ENCODE measurements at places on chromosomes 11 and 22.

DNA sequence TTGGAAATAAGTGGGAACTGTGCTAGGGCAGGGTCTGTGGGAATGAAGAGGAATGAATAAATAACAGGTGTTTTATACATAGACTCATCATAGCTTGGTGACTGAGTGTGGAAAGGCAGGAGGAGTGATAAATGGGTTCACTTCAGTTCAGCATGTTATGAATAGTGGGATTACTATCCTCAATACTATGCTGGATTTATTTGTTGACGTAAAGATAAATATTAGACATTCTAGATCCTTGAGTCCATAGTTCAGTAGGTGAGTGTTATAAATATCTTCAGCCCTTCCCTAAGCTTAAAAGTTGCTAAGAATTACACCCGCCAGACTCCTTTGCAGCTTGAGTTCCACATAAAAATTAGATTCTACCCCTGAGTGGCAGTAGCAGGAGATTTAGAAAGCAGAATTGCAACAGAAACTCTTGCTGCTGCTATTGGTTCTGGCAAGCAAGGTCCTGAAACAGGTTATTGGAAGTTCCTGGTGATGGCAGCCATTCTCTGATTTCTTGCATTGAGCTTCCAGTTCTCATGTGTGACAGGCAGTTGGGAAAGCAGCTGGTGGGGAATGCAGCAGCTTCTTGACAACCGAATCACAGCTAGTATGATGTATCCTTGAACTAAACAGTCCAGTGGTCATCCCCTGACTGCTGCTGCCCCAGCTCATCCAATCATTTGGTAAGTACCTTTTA lies 1558.9 kb downstream of the FAM181B start:
- no peak for DNase-seq

DNA sequence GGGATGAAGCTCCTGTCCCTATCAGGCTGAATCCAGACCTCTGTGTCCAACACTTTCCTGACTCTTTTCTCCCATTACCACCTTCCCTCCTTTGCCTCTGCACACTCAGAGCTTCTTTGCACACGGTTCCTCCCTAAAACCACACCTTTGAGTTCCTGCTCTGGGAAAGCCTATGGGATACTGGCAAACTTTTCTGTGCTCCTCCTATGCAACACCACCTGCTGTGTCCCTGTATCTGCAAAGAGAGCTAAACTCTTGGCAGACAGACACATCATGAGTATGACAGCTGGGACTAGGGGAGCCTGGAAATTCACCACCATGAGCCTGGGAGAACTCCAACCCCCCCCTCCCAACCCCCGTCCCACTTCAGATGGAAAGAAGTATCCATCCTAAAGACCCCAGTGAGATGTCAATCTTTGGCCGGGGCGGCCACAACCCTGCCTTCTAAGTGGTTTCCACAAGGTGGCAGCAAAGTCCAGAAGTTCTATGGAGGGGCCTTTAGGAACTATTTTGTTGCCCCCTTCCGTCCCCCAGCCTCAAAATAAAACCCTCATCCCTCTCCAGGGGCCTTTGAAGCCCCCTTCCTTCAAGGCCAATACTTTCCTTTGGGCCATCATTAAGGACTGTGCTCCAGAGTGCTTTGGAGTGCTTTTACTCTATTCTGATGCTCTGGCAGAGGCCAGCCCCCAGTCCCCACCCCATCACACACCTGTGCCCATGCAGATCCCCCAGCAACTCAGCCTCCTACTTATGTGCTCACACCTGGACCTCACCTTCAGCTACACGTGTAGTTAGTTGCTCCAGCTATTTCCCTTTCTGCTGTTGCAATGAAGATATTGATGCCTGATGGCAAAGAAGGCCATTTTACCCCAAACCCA lies 19.4 kb downstream of the HTR3A start:
- no peak for DNase-seq

DNA sequence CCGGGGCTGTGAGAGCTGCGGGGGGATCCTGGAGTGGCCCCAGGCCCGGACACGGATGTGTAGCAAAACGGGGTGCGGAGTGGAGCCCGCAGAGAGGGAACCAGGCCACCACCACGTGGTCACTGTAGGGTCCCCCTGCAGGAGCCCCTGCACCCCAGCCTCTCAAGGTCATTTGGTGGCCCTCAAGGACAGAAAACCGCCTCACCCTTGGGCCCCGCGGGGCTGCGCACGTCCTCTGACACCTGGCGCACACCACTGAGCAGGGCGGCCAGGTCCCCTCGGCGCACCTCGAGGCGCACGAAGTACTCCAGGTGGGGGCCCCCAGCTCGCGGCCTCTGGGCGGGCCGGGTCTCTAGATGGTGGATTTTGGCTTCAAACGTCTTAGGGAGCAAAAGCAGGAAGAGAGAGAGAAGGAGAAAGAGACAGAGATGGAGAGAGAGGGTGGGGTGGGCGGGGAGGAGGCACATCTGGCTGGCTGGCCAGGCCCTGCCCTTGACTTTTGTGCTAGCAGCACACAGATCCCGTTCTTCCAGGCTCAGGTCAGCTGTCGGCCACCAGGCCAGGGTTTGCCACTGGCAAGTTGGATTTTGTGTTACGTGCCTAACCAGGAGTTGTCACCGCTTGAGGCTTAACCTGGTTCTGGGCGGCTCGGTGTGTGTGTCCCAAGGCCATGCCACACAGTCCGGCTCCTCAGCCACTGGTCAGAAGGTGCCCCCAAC lies 3.2 kb downstream of the TH start:
- peak; percentile 90 for DNase-seq

- DNase-seq = peak; percentile 85
These were observed 598 bp downstream of the ZFP91 start for GRCh38 chr11:58579192-58580129.

Measured in osteoblast (primary cell).